ENCODE measurements at places on chromosomes 12 and 14.
A peak's percentile ranks its signal among the peaks of the same experiment; 100 is the strongest.

- no peak for DNase-seq
Observed at GRCh38 chr12:124000111-124000510, 27.1 kb downstream of the ZNF664 start.

GRCh38 chr14:100620255-100621100 is 33.3 kb upstream of the BEGAIN start:
- DNase-seq, result no peak

DNA sequence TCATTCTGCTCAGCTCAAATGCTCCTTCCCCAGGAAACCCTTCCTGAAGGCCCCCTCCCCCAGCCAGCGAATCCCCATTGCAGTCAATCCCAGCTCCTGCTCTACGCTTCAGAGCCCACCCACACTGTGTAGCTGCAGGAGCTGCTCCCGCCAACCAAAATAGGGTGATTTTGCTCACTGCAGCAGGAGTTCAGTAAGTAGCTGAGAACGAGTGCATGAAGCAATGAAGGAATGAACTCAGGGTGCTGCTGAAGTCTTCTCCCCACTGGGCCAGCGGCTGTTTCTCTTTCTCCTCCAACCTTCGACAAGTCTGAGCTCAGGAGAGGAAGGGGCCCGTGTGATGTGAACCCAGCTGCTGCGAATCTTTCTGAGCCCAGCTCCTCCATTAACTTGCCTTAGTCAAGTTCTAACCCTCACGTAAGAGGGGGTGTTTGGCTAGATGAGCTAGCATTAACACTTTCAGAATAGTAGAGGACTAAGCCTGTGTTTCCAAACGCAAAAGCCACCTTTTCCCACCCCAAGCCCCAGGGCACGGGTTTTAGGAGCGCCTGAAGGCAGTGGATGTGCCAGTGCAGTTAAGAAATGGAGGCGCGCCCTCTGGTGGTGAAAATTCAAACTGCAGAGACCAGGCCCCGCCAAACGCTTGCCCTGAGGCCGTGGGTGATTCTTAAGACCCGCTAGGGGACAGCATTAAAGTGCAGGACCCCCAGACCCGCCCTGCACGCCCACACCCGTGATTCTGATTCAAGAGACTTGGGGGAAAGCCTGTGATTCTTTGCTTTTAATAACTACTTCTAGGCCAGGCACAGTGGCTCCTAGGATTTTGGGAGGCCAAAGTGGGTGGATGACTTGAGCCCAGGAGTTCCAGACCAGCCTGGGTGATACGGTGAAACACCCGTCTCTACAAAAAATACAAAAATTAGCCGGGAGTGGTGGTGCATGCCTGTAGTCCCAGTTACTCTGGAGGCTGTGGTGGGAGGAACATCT is 11.9 kb upstream of the SERPINA4 start:
- DNase-seq, result peak; percentile 40

GRCh38 chr12:29273178-29273843 is 107.7 kb downstream of the ERGIC2 start:
- DNase-seq, result no peak

DNA sequence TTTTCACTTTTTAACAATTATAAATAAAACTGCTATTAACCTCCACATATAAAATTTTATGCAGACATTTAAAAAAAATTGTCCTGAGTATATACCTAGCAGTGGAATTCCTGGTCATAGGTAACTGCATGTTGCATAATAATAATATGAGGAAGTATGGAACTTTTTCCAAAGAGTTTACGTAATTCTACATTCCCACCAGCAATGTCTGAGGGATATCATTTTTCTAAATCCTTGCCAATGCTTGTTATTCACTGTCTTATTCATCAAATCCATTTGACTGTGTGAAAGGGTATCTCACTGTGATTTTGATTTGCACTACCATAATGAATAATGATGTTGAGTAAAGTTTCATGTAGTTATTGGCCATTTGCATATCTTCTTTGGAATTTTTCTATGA is 393.8 kb downstream of the LRFN5 start:
- DNase-seq, result no peak

DNA sequence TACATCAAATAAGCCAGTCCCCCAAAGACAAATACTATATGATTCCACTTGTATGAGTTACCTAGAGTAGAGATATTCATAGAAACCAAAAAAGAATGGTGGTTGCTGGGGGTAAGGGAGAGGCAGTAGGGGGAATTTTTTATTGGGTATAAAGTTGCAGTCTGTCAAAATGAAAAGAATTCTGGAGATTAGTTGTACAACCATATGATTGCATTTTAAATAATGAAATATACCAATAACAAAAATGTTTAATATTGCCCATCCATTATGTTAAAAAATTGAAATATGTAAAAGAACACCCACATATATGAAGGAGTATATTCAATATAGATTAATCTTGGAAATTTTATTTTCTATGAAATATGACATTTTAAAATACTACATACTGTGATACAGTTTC is 1383.5 kb downstream of the FSCB start:
- no peak for DNase-seq

GRCh38 chr12:101733166-101733565 is 6.1 kb downstream of the SYCP3 start:
- DNase-seq, result no peak

DNA sequence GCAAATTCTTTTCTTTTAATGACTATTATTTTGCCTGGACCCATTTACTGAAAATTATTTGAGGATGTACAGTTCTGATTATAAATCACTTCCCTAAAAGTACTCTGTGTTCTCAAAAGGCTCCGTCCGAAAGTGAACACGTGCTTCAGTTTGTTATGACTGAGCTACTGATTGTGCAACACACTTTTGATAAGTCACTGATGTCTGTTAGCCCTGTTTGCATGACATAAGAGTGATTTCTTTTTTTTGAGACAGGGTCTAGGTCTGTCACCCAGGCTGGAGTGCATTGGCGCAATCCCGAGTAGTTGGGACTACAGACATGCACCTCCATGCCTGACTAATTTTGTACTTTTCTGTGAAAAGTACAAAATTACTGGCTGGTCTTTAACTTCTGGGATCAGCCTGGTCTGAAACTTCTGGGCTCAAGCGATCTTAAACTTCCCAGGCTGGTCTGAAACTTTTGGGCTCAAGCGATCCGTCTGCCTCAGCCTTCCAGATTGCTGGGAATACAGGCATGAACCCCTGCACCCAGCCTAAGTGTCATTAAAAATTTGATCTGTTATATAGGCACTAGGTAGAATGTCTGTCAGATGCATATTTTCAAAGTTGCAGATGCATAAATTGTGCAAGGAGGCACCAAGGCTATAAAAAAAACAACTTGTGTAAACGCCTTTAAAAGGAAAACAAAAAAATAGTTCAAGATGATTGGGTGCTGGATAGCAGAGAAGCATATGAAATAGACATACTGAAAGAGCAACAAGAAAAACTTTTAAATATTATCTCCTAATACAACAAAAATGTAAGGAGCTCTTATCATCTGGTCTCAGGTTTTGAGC is 111.5 kb downstream of the SRGAP1 start:
- DNase-seq, result peak; percentile 7

- DNase-seq, result no peak
Observed at GRCh38 chr12:3047961-3048360, 29.2 kb upstream of the TSPAN9 start.

DNA sequence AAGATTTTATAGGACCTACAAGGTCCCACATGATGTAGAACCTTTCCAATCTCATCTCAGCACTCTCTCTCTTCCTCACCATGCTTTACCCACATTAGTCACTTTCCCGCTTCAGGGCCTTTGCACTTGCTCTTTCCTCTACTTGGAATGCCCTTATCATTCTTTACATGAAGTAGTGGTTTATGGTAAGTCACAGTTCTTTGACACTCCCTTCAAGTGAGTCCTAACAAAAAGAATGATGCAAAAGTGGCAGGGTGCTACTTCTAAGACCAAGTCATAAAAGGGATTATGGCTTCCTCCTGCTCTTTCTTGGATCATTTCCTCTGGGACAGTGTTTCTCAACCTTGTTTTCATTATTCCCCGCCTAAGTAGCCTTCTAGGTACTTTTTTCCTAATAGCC is 13.1 kb downstream of the TMBIM4 start:
- no peak for DNase-seq

DNA sequence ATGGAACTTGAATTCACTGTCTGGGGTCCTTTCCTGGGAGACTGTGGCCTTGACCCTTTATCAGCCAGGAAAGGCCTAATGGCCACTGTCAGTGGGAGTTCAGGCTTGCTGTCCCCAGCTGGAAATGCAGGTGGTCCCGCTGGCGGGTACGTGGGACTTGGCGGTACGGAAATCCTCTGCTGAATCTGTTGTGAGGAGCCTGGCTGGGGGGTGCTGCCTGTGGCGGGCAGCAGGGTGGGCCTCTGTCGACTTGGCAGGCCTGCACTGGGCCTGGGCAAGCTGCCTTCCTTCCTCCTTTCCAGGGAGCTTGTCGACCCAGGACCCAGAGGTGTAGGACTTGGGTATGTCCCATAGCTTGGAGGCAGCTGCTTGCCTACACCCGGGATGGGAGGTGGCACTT is 26.3 kb downstream of the ZFYVE21 start:
- no peak for DNase-seq

DNA sequence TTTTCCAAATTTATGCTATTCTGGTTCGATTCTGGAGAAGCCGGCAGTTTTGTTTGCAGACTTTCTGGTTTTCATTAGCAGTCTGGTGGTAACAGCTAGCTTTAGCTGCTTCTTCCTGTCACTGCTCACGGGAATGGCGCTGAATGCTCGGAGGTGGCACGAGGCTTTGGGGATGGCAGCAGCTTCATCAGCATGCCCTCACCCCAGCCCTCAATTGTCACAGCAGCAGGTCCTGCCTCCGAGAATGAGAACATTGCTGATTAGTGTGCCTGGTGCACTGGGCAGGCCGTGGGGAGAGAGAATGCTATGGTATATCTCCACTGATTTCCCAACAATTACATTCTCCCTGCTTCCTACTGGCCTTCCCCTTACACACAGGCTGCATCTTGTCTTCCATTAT is 73.6 kb downstream of the SAMD4A start:
- DNase-seq, result no peak

- DNase-seq, result no peak
Observed at GRCh38 chr12:80582431-80582830, 125.0 kb upstream of the MYF6 start.

DNA sequence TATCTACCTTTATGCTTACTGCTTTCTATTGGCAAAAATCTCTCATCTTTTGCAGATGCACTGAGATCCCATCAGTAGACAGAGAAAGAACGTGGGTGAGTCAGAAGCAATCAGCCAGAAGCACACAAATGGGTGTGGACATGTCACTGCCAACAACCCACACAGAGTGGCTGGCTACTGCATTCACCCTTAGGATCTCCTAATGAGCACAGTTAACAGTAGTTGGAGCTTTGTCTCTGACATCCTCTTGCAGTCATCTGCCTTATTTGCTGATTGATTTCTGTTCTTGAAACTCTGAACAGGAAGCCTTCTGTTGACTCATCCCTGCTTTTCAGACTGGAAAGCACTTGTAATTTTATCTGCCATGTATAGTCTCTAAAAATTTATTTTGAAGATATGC is 117.2 kb downstream of the RGS6 start:
- no peak for DNase-seq

GRCh38 chr12:70661466-70662161 is 24.4 kb upstream of the PTPRB start:
- DNase-seq, result no peak

DNA sequence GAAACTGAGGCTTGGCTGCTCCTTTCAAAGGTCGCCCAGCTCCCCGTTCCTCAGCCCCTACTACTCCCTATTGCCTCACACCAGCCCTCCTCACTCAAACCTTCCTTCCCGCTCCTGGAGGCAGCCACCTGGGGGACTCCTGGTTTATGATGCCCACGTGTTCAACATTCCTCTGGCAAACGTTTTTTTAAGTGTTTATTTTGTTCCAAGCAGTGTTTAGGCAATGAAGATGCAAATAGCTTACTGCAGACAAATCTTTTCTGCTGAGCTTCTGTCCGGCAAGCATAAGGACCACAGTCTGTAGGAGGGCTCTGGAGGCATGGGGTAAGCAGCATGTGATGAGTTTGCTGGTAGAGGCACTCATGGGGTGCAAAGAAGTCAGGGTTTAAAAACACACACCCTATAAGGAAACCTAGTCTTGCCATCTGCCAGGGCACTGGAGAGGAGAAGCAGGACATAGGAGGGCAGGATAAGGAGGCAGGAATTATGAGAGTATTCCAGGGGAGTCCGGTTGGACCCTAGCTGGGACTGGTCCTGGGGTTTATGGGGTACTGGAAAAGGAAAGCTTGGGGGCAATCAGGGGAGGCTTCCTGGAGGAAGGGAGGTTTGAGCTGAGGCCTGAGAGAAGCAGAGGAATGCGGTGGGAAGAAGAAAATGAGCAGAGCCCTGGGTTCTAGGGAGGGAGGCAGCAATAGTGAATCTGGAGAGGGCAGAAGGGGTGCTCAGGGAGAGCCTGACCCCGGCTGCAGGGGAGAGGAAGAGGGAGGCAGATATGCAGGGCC is 123.3 kb downstream of the NCOR2 start:
- DNase-seq, result no peak

DNA sequence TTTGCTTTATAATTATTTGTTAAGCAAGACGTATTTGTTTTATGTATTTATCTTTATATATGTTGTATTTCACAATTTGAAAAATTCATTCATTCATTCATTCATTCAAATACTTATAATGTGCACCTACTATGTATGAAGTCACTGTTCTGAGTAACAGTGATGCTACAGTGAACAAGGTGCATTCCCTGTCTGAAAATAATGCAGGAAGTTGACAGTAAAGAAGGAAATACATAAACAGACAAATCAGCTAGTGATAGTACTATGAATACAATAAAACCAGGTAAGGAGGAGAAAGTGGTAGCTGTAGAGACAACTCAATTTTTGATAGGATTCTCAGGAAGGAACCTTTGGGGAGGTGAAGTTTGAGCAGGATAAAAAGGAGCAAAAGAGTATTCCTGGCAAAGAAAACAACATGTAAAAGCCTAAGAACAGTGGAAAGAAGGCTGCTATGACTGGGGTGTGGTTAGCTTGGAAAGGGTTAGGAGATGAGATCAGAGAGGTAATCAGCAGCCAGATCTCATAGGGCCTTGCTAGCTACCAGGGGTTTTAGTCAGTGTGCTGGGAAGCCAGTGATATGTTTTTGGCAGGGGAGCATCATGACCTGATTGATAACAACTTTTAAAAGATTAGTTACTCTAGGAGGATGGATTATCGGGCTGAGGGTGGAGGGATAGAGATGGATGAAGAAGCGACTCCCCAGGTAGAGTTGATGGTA is 17.4 kb downstream of the BICDL1 start:
- peak; percentile 52 for DNase-seq

GRCh38 chr12:69059465-69060457 is 126.8 kb upstream of the CPM start:
- DNase-seq, result no peak

GRCh38 chr14:70838076-70838475 is 28.8 kb upstream of the MAP3K9 start:
- DNase-seq, result no peak

GRCh38 chr14:92930737-92931602 is 8.0 kb downstream of the CHGA start:
- DNase-seq, result no peak

DNA sequence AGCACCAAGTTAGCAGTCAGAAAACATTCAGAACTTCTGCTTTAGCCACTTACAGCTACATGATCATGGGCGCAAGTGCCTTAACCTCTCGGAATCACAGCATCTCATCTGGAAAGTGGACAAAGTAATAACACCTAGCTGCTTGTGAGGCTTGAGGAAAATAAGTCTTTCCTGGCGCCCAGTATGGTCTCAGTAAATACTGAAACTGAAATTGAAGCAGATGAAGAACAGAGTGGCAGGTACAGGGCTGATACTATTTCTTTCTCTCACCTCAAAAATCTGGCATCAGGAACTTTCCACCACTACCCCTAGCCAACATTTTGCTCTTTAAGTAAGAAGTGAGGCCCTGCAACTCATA is 129.7 kb upstream of the FUT8 start:
- no peak for DNase-seq

GRCh38 chr14:45906257-45906656 is 653.3 kb upstream of the MIS18BP1 start:
- DNase-seq, result no peak

GRCh38 chr14:102666635-102667034 is 74.2 kb downstream of the RCOR1 start:
- DNase-seq, result no peak

Measured in CD4-positive, alpha-beta T cell treated with Interleukin-17A for 1 hour (primary cell).